ENCODE measurements at places on chromosomes 13 and 19.

- DNase-seq = peak; percentile 36
These were observed 8.0 kb downstream of the CCDC194 start for GRCh38 chr19:17385878-17386611.

DNA sequence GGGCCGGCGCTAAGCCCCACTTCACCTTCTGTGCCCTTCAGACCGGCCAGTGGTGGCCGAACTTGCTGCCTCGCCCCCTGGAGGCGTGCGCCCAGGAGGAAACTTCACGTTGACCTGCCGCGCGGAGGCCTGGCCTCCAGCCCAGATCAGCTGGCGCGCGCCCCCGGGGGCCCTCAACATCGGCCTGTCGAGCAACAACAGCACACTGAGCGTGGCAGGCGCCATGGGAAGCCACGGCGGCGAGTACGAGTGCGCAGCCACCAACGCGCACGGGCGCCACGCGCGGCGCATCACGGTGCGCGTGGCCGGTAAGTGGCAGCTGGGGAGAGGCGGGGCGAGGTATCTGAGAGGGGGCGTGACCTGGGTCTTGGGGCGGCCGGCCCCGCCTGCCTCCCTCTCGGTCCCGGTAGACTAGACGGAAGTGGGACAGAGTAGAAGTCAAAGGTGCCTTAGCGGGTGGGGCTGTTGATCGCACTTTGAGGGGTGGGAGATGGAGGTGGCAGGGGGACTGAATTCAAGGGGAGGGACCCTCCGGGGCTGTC is 5.6 kb downstream of the ICAM5 start:
- DNase-seq = no peak

- no peak for DNase-seq
These were observed 188.8 kb upstream of the SPRY2 start for GRCh38 chr13:80529734-80530133.

DNA sequence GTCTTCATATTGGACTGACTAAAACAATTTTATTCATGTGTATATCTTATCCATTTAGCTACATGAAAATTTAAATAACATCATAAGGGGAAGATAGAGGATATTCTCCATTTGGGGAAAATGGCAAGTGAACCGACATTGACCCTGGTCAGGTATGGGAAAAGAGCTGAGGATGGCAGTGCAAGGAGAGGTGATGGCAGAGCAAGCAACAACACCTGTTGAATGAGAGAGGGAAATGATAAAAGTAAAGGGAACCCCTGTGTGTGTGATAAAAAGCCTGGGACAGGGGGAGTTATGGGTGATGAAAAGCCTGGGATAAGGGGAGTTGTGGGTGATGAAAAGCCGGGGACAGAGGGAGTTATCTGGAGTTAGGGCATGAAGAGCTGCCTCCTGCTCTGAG is 4.0 kb downstream of the CLC start:
- no peak for DNase-seq

GRCh38 chr19:43619262-43620060 is at the start of gene ZNF428:
Gene ZNF428 (minus strand): TSS chr19:43619629. CDS start chr19:43614304, 5,325 bp downstream.
- peak; percentile 88 for DNase-seq

DNA sequence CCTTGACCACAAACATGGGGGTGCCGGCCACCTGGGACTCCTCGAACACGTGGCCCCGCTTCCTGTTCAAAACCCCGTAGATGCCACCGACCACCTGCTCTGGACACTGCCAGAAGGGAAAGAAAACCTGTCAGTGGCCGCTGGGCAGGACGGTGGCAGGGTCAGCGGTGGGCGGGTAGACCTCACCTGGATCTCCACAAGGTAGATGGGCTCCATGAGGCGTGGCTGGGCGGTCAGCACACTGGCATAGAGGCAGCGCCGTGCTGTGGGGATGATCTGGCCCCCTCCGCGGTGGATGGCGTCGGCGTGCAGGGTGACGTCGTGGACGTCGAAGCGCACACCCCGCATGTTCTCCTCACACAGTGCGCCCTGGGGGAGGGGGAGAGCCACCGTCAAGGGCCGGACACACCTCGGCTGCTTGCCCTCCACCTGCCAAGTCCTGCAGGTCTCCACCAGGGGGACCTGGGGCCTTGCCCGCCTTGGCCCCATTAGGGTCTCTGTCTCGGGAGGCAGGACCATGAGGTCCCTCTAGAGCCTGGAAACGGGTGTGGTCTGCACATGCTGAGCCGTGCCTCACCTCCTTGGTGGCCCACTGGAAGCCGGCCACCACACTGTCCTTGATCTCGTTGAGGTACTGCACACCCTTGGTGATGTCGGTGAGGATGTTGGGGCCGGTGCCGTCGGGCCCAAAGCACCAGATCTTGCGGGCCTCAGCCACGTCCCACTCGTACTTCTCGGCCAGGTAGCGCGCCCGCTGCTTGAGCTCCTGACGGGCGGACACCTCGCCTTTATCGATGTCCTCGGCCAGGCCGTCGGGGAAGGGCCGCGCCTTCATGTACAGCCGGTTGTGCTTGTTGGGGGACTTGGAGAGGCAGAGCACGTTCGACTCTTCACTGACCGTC is 6.6 kb upstream of the DAPK3 start:
- DNase-seq = no peak

- peak; percentile 95 for DNase-seq
These were observed 1.0 kb downstream of the FNDC3A start for GRCh38 chr13:48976576-48977285.

- DNase-seq = no peak
These were observed 110.1 kb downstream of the FLT1 start for GRCh38 chr13:28384789-28385188.

- no peak for DNase-seq
These were observed 5.4 kb downstream of the RNU6-9 start for GRCh38 chr19:898663-899062.

DNA sequence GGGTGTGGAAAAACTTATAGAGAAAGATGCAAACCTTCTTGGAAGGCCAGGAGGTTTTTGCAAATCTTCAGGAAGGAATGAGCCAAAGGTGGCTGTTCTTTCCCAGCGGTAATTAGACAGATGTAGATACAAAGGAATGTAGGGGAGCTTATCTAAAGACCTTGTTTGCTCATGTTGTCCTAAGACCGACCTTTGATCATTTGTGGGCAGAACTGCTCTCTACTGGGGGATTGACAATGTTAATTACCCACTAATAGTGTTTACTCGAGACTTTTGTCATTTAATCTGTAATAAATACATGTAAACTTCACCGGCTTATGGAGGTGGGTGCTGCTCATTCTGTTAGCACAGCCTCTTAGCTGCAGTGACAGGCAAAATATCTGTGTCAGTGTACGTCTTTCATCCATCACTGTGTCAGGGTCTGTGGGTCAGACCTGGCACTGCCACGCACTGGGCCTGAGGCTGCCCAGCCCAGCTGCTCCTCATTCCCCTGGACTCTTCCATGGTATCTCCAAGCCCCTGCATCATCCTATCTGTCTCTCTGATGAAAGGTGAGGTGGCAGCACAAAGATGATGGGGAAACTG is 68.3 kb downstream of the ZNF431 start:
- DNase-seq = peak; percentile 55

DNA sequence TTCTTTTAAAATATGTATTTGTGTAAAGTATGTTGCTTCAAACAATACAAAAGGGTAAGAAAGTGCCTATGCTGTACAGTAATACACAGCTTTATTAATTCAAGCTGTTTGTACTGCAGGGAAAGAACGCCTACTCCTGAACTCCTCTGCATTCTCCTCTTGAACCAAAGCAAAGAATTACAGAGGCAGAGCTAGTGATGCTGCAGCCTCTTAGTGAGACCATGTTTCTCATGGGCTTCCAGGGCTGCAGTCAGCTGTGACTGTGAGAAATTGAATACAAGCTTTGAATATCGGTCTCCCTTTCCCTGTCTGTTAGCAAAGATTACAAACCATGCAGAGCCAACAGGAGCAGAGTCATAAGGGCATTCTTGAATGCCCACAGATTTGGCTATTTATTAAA is 248.5 kb downstream of the SLITRK1 start:
- DNase-seq = no peak

DNA sequence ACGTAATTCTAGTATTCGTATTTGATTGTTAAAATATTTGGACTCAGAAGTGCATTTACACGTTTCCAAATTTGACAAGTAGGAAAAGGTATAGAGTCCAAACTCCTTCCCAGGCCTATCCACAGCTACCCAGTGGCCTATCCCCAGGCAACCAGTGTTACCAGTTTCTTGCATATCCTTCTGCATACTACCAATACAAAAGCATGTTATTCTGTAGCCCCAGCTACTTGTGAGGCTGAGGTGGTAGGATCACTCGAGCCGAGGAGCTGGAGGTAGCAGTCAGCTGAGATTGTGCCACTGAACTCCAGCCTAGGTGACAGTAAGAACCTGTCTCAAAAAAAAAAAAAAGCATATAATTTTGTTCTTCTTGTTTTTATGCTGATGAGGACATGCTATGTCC is 67.1 kb downstream of the LRCH1 start:
- DNase-seq = no peak

DNA sequence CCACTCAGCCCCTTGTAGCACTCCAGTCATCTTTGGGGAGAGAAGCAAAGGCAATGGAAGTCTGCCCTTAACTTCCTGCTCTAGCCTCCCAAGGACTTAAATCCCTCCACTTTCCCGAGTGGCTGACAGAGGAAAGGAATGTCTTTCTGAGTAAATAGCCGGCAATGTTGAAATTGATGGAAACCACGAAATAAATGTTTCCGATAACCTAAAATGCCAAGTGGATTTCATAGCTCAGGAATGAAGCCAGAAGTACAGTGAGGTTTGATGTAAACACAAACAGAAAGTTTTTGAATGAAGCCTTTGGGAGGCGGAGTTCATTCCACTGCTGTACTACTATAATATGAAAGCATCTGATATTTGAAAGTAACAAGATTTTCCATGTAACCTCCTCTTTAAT is 14.0 kb upstream of the TBC1D4 start:
- DNase-seq = no peak

GRCh38 chr13:108407495-108407894 is 138.0 kb downstream of the TNFSF13B start:
- no peak for DNase-seq

GRCh38 chr19:4452230-4452990 is 5.2 kb downstream of the UBXN6 start:
- no peak for DNase-seq

DNA sequence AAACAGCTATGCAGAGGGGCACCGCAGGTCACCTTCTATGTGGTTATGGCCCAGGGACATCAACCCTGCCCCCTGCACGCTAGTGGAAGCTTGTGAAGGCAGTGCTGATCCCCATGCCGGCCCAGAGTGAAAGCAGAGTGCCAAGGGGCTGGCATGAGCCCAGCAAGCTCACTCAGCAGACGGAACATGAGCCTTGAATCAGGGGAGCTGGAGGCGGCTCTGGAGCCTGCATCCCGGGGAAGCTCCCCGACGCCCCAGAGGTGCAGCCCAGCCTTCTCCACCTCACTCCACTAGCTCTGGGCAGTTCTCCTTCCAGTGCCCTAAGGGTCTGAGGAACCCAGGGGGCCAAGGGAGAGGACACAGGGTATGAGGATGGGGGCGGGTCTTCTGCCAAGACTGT is 19.0 kb upstream of the ISYNA1 start:
- DNase-seq = no peak

Measured in large intestine (tissue), 12 donors.